ENCODE measurements at places on chromosomes 12 and 14. TPM values are rescaled to one million over a fixed set of nuclear protein-coding genes. Genes with fewer than 3 reads are reported as not detected.

CD27 gene
- 116 TPM for total RNA-seq

SLC7A7 gene
- 0.50 TPM for total RNA-seq

DAAM1 gene
- 11.3 TPM for total RNA-seq

CELA1 gene
- 0.18 TPM for total RNA-seq

TOMM20L gene
- total RNA-seq, result not detected

PRB2 gene
- not detected for total RNA-seq

DNA sequence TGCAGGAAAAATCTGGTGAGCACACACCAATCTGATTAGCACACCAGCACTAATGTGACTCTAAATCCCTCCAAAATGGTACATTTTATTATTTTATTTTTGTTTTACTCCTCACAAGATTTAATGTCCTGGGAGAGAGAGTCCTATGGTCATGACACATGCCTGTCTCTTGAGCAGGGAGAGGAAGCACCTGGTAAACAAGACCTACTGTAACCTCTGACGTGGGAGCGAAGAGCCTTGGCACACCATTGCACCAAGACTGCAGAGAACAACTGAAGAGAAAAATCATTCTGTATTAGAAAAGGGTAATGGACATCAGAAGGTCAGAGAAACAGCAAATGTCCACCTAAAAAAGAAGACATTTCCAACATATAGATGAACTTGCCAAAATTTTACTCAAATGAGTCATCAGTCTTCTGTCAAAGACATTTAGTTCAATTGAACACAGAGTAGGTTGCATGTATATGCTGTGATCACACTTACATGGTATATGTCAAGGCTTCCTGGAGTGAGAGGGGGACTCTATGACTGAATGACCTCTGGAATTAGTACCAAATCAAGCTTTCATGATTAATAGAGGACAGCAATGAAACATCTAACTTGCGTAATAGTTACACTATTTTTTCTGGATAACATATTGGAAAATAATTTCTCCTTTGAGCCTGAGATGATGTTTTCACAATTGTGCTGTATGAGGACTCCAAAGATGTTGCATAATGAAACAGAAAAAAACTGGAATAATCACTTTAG is 186.9 kb upstream of the FLRT2 start:
- DNase-seq, result no peak
- no peaks in the 10 kb centered on the region for H3K36me3 ChIP-seq
- no peaks in the 10 kb centered on the region for H3K27me3 ChIP-seq
- H3K4me3 ChIP-seq, result no peak overlapping the region
- no peaks in the 10 kb centered on the region for H3K4me1 ChIP-seq
- no peak overlapping the region for H3K27ac ChIP-seq

GRCh38 chr12:98618952-98619351 is 25.5 kb downstream of the SLC25A3 start:
- H3K4me1 ChIP-seq, result no peaks in the 10 kb centered on the region
- H3K27ac ChIP-seq, result no peak overlapping the region
- H3K36me3 ChIP-seq, result peaks cover 3% of the 10 kb centered on the region
- no peak for DNase-seq
- H3K27me3 ChIP-seq, result no peaks in the 10 kb centered on the region
- H3K4me3 ChIP-seq, result no peak overlapping the region

GRCh38 chr12:110698171-110698902 is 9.4 kb upstream of the HVCN1 start:
- H3K4me1 ChIP-seq, result peaks cover 13% of the 10 kb centered on the region
- DNase-seq, result peak; percentile 89

DNA sequence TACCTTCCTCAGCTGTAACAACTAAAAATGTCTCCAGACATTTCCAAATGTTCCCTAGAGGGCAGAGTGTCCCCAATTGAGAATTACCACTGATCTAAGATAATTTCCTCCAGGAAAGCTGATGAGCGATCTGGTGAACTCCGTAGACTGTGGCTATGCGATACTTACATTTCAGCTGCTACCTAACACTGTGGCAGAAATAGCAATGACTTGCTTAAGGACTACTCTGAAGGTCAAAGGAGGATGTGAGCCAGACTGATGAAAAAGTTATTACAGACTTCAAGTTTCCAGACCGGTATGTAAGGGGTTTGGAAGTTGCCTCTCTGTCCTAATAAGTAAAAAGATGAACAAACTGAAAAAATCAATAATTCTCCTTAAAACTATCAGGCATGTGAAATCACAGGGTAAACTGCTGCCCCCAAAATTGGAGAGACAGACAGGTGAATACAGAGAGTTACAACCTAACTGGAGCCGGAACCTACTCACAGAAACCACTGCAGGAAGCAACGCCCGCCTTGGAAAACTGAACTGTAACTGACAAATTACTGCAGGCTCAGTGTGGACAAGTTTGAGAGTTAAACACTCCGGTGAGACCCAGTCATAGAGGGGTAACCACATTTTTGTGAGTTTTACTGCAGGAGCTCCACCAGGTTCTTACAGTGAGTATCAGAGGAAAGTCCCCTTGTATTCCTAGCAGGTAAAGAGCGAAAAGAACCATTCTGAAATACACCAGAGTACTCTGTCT is 60.0 kb upstream of the PARP11 start:
- H3K4me3 ChIP-seq, result peak overlapping the region; percentile 56
- no peaks in the 10 kb centered on the region for H3K27me3 ChIP-seq
- peaks cover 63% of the 10 kb centered on the region for H3K4me1 ChIP-seq
- no peaks in the 10 kb centered on the region for H3K36me3 ChIP-seq
- peak; percentile 43 for DNase-seq

- H3K36me3 ChIP-seq, result peaks cover 3% of the 10 kb centered on the region
- H3K4me1 ChIP-seq, result peaks cover 10% of the 10 kb centered on the region
- H3K27ac ChIP-seq, result no peak overlapping the region
Measured at GRCh38 chr14:63891148-63891975, 38.6 kb downstream of the SYNE2 start.

- DNase-seq, result no peak
- H3K36me3 ChIP-seq, result no peaks in the 10 kb centered on the region
- no peak overlapping the region for H3K4me3 ChIP-seq
- no peaks in the 10 kb centered on the region for H3K27me3 ChIP-seq
Measured at GRCh38 chr12:44833561-44833960, 42.6 kb downstream of the NELL2 start.

GRCh38 chr12:20155374-20155773 is 213.0 kb upstream of the PDE3A start:
- no peaks in the 10 kb centered on the region for H3K4me1 ChIP-seq
- no peak overlapping the region for H3K27ac ChIP-seq

GRCh38 chr12:116599285-116600136 is 40.3 kb downstream of the MAP1LC3B2 start:
- H3K27me3 ChIP-seq, result no peaks in the 10 kb centered on the region
- peaks cover 18% of the 10 kb centered on the region for H3K4me1 ChIP-seq
- no peak overlapping the region for H3K4me3 ChIP-seq

DNA sequence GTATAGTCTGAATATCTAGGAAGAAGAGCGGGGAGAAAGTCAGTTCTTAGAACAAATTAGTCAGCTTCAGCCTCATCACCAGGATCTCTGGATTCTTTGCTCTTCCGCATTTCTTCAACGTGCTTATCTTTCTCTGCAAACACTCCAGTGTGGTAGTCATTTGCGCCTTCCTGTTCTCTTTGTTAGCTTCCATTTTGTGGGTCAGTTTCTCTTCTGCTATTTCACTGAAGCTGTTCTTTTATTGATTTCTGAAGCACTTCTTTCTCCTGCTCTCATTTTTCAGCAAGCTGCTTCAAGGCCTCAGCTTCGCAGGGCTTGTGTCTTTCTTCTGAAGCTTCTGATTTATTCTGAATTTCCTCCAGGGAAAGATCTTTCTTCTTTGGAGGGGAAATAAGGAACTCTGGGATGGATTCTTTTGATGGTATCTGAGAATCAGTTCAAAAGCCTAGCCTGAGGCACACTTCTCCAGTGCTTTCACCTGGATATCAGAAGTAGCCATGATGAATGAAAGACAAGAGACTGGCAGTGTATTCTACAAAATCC is 13.5 kb downstream of the AMN1 start:
- H3K4me3 ChIP-seq, result no peak overlapping the region
- H3K36me3 ChIP-seq, result peaks cover 35% of the 10 kb centered on the region
- H3K4me1 ChIP-seq, result peaks cover 7% of the 10 kb centered on the region
- H3K27me3 ChIP-seq, result no peaks in the 10 kb centered on the region
- DNase-seq, result no peak

- no peak overlapping the region for H3K4me3 ChIP-seq
- H3K27ac ChIP-seq, result no peak overlapping the region
- DNase-seq, result no peak
- peaks cover 37% of the 10 kb centered on the region for H3K36me3 ChIP-seq
- no peaks in the 10 kb centered on the region for H3K27me3 ChIP-seq
- peaks cover 6% of the 10 kb centered on the region for H3K4me1 ChIP-seq
Measured at GRCh38 chr12:89618113-89618862, 90.3 kb downstream of the ATP2B1 start.

- no peak overlapping the region for H3K4me3 ChIP-seq
- peaks cover 29% of the 10 kb centered on the region for H3K27me3 ChIP-seq
- H3K36me3 ChIP-seq, result no peaks in the 10 kb centered on the region
- no peaks in the 10 kb centered on the region for H3K4me1 ChIP-seq
- DNase-seq, result no peak
Measured at GRCh38 chr12:43550831-43551271, 1.2 kb downstream of the ADAMTS20 start.

- no peak overlapping the region for H3K27ac ChIP-seq
- H3K27me3 ChIP-seq, result peaks cover 70% of the 10 kb centered on the region
- no peak for DNase-seq
- H3K36me3 ChIP-seq, result no peaks in the 10 kb centered on the region
- no peak overlapping the region for H3K4me3 ChIP-seq
Measured at GRCh38 chr12:53924521-53925405, 13.9 kb upstream of the HOXC13 start.

DNA sequence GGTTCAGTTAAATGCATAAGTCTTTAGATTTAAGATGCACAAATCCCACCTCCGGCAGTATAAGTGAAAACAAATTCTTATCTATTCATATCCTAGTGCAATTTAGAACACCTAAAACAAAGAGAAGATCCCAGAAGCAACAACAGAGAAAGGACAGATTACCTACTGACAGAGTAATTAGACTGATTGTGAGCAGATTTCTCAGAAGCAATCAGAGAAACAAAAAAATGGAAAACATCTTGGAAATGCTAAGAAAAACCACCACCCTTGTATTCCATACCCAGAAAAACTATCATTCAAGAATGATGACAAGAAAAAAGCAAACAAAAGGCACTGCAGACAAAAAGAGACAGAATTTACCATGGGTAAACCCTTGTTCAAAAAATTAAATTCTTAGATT is 47.6 kb upstream of the SELPLG start:
- H3K4me1 ChIP-seq, result peaks cover 23% of the 10 kb centered on the region
- no peak for DNase-seq
- no peak overlapping the region for H3K4me3 ChIP-seq

- peak overlapping the region; percentile 39 for H3K27ac ChIP-seq
- DNase-seq, result peak; percentile 73
- peaks cover 47% of the 10 kb centered on the region for H3K27me3 ChIP-seq
- H3K36me3 ChIP-seq, result no peaks in the 10 kb centered on the region
- peaks cover 12% of the 10 kb centered on the region for H3K4me1 ChIP-seq
Measured at GRCh38 chr12:53743266-53744129, 8.3 kb downstream of the CISTR start.

GRCh38 chr12:58681730-58682129 is 238.6 kb downstream of the LRIG3 start:
- no peaks in the 10 kb centered on the region for H3K36me3 ChIP-seq
- no peak overlapping the region for H3K4me3 ChIP-seq
- DNase-seq, result no peak
- no peaks in the 10 kb centered on the region for H3K27me3 ChIP-seq

DNA sequence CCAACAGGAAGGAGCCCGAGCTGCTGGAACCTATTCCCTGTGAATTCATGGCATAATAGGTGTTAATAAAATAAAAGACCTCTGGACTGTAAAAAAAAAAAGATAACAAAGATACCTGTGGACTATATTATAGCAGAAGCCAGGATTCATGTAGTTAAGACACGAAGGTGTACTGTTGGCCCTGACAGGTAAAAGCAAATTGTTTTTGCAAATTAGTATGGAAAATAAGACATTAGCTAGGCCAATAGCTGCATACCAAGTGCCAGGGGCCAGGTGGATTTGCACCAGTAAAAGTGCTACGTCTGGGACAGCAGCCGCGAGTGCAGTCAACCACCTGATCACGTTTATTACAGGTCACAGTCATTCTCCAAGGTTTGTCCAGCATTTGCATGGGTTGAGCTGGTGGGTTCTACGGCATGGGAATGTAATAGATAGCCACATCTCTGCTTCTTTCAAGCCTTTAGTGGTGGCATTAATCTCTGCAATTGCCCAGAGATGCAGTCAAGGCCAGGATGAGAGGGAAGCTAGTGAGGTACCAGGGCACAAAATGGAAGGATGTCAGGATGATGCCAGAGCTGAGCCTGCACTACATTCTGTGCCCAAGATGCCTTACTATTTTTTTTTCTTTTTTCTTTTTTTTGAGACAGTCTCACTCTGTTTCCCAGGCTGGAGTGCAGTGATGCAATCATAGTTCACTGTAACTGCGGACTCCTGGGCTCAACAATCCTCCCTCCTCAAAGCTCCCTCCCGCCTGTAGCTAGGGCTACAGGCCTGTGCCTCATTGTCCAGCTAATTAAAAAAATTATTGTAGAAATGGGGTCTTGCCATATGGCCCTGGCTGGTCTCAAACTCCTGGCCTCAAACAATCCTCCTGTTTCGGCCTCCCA is 26.3 kb downstream of the TNFAIP2 start:
- H3K27me3 ChIP-seq, result peaks cover 9% of the 10 kb centered on the region
- no peaks in the 10 kb centered on the region for H3K36me3 ChIP-seq
- DNase-seq, result no peak
- H3K4me1 ChIP-seq, result no peaks in the 10 kb centered on the region

DNA sequence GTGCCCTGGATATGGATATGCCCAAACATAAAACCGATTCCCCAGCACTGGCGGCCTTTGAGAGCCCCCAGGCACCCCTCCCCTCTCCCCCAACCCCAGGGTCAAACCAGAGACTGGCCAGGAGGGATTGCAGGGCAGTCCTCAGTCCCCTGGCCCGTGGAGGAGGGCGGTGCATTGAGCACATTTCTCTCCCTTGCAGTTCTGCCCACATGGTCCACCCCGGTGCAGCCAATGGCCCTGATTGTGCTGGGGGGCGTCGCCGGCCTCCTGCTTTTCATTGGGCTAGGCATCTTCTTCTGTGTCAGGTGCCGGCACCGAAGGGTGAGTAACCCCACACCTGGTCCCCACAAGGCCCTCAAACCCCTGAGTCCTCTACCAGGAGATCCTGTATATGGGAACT is 3.4 kb upstream of the GPR162 start:
- H3K27ac ChIP-seq, result no peak overlapping the region
- DNase-seq, result no peak
- peaks cover 34% of the 10 kb centered on the region for H3K36me3 ChIP-seq
- H3K4me3 ChIP-seq, result no peak overlapping the region

DNA sequence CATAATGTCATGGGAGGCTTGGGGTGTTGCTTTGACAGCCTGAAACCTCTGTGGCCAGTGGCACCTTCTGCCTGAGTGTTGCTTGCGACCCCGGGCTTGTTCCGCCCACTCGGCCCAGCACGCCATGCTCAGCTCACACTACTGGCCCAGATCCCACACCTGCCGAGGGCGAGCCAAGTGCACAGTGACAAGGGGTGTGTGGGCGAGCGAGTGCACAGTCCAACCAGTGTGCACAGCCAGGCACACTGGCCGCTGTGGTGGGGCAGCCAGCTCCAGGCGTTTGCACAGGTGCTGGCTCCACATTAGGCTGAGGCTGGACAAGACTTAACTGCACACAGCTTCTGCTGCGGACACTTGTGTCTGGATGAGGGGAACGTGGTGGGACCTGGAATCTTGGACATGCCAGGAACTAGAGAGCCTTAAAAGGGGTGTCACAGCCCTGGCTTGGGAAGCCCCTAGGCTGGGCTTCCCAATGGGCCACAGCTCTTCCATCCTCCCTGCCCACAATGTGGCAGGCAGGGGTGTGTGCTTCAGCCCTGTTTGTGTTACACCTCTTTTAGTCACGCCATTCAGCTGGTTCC is 609.2 kb upstream of the FOXG1 start:
- DNase-seq, result no peak
- H3K36me3 ChIP-seq, result no peaks in the 10 kb centered on the region
- no peaks in the 10 kb centered on the region for H3K4me1 ChIP-seq
